RWPE2 (cell line): ENCODE measurements at places on chromosomes 3 and 15.

GRCh38 chr3:64520334-64520733 lies 167.5 kb downstream of the ADAMTS9 start:
- DNase-seq = no peak

DNA sequence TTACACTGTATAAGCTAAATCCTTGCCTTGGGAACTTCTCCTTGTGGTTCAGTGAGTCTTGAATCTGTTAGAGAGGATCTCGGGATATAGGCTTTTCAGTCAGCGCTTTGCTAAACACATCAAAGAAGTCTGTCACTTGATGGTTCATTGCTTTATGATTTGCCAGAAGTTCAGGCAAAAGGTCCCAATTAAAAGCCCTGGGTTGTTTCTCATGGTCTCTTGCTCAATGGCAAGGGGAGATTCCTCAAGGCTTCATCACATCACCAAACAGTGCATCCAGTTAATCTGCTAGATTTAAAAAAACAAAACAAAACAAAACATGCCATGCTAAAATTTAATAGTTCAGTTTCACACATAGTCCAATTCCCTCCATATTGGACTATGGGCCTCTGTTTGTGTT lies 114.8 kb downstream of the FILIP1L start:
- DNase-seq = no peak

DNA sequence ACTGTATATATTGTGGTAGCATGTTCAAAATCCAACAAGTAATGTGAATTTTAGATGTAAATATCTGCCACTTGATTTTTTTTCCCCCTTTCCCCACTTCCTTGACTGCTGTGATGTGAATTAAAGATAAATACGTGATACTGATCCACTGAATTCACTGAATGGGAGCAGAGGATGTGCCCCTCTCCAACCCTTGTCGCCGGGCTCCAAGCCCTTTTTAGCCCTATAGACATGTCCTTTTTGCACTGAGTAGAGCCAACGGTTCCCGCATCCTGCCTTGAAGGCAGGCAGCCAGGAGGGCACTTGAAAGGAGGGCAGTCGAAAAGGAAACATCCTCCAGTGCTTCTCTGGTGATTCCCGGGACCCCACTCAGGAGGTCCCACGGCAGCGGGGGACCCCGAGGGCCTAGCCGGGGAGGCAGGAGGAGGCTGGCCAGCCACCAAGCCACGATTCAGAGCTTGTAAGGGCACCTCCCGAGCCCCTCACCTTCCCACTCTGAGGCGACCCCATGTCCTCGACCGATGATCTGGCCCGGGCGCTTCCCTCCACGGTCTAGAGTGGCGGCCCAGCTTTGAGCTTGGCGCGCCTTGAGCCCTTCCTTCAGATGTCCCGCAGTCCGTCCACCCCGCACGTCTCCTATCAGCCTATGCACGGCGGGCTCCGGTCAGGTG lies 901 bp upstream of the MANF start:
- DNase-seq = no peak

GRCh38 chr3:151085889-151086483 lies 522 bp downstream of the MED12L start:
- DNase-seq = no peak

- DNase-seq = no peak
Observed at GRCh38 chr3:11536132-11536935, 107.4 kb downstream of the VGLL4 start.
